Renal cortex interstitium (tissue), 15 donors: ENCODE measurements at places on chromosomes 6 and 20. TPM values are rescaled to one million over a fixed set of nuclear protein-coding genes. Genes with fewer than 3 reads are reported as not detected.

DNA sequence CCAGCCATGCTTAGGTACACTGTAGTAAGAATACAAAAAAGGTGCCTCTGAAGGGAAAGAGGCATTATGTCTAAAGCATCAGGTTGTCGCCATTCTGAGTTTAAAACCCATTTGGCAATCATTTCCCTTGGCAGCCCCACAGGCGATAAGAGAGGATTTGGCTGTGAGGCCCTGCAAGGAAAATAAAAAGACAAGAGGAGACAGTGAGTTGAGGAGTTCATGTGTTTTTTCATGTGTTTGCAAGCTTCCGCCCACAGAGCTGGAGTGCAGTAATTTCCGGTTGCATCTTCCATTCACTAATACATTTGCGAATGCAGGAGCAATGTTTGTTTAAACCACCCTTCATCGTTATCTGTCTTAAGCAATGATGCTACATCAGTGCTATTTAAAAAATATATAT is 138.5 kb upstream of the SOX4 start:
- no peak for DNase-seq

DNA sequence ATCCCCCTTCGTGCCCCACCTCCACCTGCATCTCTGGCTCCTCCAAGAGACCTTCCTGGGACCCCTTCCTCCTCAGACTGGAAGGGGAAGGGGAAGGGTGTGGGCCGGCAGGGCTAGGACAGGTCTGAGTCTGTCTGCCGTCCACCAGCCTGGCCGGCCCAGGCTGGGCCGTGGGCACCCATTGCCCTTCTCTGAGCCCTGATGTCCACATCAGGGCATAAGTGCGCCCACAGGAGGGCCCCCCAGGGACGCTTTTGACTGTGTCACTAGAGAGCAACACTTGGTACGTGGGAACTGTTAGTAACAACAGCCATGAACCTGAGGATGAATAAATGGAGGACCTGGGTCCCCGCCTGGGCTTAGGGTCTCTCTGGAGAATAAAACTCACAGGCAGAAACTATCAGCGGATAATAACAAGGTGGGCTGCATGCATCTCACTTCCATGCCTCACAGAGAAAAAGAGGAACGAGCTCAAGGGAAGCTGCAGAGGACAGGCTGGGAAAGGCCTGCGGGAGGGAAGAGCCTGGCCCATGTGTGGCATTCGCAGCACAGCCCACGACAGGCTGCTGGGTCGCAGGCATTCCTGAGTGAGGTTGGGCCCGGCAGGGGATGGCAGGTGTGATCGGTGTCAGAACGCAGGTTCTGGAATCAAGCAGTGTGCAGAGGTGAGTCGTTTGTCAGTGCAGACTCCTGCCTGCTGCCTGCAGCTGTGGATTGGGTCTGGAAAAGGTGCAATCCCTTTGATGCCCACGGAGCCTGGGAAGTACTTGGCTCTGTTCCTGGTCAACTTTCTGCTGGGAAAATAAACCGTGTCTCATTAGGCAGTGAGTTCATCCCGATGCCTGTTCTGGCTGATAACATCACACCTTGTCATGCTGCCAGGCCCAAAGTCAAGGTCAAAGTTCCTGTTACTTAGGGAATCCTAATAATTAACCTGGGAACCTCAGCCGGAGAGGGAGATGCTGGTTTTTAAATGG is 60.9 kb downstream of the BCAS4 start:
- DNase-seq, result no peak

DNA sequence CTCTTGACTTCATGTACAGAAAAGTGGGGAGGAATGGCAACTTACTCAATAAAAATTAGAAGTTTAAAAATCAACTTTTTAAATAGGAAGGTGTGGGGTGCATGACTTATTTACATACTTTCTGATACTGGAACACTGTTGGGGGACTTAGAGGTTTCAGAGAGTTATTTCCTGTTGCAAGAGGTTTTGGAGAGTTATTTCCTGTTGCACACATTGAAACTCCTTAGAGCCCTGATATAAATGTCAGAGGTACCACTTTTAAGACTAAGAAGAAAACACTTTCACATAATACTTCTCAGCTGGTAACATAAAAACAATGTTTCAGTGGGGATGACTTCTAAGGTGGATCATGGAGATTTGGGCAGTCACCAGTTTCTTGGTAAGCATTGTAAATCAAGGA is 579.9 kb downstream of the MMUT start:
- DNase-seq, result no peak

DNA sequence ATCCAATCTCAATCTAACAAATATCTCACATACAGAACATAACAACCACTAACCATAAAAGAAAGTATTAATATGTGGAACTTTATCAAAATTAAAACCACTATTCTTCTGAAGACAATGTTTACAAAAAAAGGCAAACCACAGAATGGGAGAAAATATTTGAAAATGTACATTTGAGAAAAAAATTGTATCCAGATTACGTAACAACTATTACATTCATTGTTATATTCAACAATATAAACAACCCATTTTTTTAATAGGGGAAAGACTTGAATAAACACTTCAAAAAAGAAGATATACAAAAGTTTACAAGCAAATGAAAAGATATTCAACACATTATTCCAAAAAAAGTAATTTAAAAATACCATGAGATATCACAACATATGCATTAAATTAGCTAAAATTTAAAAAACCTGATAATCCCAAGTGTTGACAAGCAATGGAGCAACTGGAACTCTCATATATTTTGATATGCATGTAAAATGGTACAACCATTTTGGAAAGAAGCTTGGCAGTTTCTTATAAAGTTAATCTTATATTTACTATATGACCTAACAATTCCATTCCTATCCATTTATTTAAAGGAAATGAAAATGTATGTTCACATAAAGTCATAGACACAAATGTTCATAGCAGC is 124.3 kb upstream of the CDYL start:
- no peak for DNase-seq

HSPA12B gene
- 19.6 TPM for polyA plus RNA-seq

SLC13A3 gene
- 17.4 TPM for polyA plus RNA-seq
